ENCODE measurements at places on chromosomes 13 and 19.

- DNase-seq = no peak
Measured at GRCh38 chr19:40274585-40275544, 10.3 kb downstream of the AKT2 start.

DNA sequence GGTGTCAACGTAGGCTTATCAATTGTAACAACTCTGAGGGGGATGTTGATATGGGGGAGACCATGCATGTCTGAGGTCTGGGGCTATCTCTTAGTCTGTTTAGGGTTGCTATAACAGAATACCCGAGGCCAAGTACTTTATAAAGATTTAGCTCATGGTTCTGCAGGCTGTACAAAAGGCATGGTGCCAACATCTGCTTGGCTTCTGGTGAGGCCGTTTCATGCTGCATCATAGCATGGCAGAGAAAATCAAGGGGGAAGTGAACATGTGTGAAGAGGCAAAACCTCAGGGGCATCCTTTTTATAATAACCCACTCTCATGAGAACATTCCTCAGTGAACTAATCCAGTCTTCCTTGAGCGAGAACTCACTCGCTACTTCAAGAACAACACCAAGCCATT is 353.8 kb downstream of the ENOX1 start:
- DNase-seq = no peak

DNA sequence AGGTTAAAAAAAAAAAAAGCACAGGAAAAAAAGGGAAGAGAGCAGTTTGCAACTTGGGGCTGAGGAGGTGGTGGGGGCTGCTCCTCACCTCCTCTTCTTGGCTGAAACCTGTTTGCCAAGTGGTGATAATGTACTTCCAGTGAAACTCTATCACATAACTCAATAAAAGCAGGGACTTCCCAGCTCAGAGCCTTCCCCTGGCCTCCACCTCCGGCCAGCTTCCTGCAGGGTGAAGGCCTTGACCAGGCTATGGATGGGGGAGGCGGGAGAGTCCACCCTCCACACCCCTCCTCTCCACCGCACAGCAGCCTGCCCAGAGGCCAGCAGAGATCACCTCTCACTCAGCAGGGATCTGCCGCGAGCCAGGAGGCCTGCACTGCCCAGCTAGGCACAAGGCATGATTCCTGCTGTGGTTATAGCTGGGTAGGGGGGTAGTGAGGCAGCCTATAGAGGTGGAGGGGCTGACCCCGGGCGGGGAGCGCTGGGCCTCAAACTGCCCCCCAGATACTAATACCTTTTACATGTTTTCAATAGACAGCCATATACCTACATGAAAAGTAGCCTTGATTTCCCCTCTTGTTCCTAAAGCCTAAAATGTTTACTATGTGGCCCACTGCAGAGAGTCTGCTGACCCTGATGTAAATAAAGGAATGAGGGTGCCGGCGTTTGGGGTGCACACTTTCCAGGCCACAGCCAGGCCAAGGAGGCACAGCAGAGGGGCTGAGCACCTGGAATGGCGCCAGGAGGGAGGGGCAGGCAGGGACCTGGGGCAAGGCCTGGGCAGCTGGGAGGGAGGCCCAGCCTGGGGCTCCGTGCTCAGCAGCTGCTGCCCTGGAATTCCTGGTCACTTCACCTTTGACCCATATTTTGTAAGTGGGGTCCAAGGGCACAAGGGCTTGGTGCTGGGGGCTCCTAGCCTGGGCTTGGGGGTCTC is 10.3 kb downstream of the ZNF787 start:
- DNase-seq = no peak

GRCh38 chr19:7524992-7525739 is 2.7 kb downstream of the MCOLN1 start:
- no peak for DNase-seq

- peak; percentile 97 for DNase-seq
Measured at GRCh38 chr13:110012102-110012739, 225.8 kb upstream of the IRS2 start.

- DNase-seq = no peak
Measured at GRCh38 chr19:51047031-51047335, 12.2 kb upstream of the KLK12 start.

DNA sequence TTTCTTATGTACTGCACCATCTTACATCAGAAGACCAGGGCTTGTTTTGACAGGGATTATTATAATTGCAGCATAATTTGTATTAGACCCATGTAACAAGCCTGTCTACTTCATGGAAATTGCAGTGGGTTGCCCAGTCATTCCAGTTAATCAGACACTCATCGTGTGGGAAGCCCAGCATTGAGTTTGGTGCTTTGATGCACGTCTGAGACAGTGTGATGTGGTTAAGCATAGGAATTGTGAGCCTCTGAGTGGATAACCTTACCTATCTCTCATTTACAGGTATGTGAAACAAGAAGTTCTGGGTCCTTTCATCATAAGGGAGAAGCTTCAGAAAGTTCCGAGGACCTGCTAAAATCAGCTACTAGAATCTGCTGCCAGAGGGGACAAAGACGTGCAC is 12.8 kb downstream of the RGCC start:
- no peak for DNase-seq

GRCh38 chr19:12767150-12767549 is 8.2 kb downstream of the HOOK2 start:
- no peak for DNase-seq

GRCh38 chr13:110344320-110344719 is 37.2 kb downstream of the COL4A2 start:
- DNase-seq = no peak

All from HFFc6 (cell line).